A549 treated with DMSO at 1 μM for 4 hours (cell line): ENCODE measurements at places on chromosomes 6 and 20. TPM values are rescaled to one million over a fixed set of nuclear protein-coding genes. Genes with fewer than 3 reads are reported as not detected.

The LY6G6C gene
- total RNA-seq = 0.12 to 0.20 TPM in 2 of 5 replicates, not detected in the others

The NXT1 gene
- total RNA-seq = 57.9 to 74.5 TPM (median 70.9 TPM) in 5 replicates

The PROKR2 gene
- total RNA-seq = not detected in 5 replicates

The RNF182 gene
- 2.9 to 4.0 TPM (median 3.4 TPM) in 5 replicates for total RNA-seq

The TMEM63B gene
- 12.3 to 17.6 TPM (median 16.0 TPM) in 5 replicates for total RNA-seq

The VWA7 gene
- 1.4 to 2.0 TPM (median 1.8 TPM) in 5 replicates for total RNA-seq

The SEMG1 gene
- total RNA-seq = not detected in 5 replicates

The AGPAT4 gene
- total RNA-seq = 3.3 to 5.5 TPM (median 4.8 TPM) in 5 replicates

The CENPW gene
- 32.5 to 43.6 TPM (median 41.4 TPM) in 5 replicates for total RNA-seq

The CRISP3 gene
- total RNA-seq = not detected in 5 replicates

The GPLD1 gene
- 0.84 to 1.1 TPM (median 0.91 TPM) in 5 replicates for total RNA-seq

The DDO gene
- 0.07 to 0.19 TPM (median 0.08 TPM) in 5 replicates for total RNA-seq

The MCHR2 gene
- not detected in 5 replicates for total RNA-seq

The PTPRT gene
- not detected in 5 replicates for total RNA-seq

The KCNK17 gene
- not detected in 5 replicates for total RNA-seq

The ALDH8A1 gene
- total RNA-seq = 0.06 to 0.30 TPM (median 0.18 TPM) in 5 replicates

The BEND3 gene
- 4.1 to 4.6 TPM (median 4.4 TPM) in 5 replicates for total RNA-seq

The TRIM10 gene
- total RNA-seq = not detected in 5 replicates

The ERVFRD-1 gene
- not detected in 5 replicates for total RNA-seq

The RSPH4A gene
- total RNA-seq = 0.17 to 0.26 TPM (median 0.24 TPM) in 5 replicates

The PGBD1 gene
- total RNA-seq = 3.9 to 5.8 TPM (median 5.0 TPM) in 5 replicates

The DSP gene
- 36.4 to 56.3 TPM (median 50.0 TPM) in 5 replicates for total RNA-seq

The PTCRA gene
- total RNA-seq = not detected in 5 replicates

The IL20RA gene
- 0.02 to 0.03 TPM in 2 of 5 replicates, not detected in the others for total RNA-seq

The PRSS16 gene
- 2.5 to 4.0 TPM (median 3.3 TPM) in 5 replicates for total RNA-seq

The MAP7 gene
- 29.3 to 44.5 TPM (median 38.0 TPM) in 5 replicates for total RNA-seq

The SNPH gene
- total RNA-seq = 3.8 to 5.6 TPM (median 4.6 TPM) in 5 replicates

The DZANK1 gene
- total RNA-seq = 2.8 to 3.2 TPM (median 2.8 TPM) in 5 replicates

The IMPG1 gene
- total RNA-seq = not detected in 5 replicates

The IPCEF1 gene
- total RNA-seq = 0.02 to 0.03 TPM in 2 of 5 replicates, not detected in the others

The MRPS18B gene
- 69.1 to 95.9 TPM (median 73.8 TPM) in 5 replicates for total RNA-seq

The IL17A gene
- not detected in 5 replicates for total RNA-seq

The RPS6KA2 gene
- 0.07 to 0.26 TPM (median 0.19 TPM) in 5 replicates for total RNA-seq

The IRF4 gene
- 0.09 to 0.32 TPM (median 0.12 TPM) in 5 replicates for total RNA-seq

The B3GAT2 gene
- 0.02 to 0.06 TPM (median 0.04 TPM) in 3 of 5 replicates, not detected in the others for total RNA-seq

The IYD gene
- total RNA-seq = 0.01 to 0.07 TPM (median 0.02 TPM) in 3 of 5 replicates, not detected in the others

The BCAS1 gene
- total RNA-seq = 0.55 to 0.85 TPM (median 0.71 TPM) in 5 replicates

The BTBD3 gene
- total RNA-seq = 16.0 to 20.8 TPM (median 18.9 TPM) in 5 replicates
